ENCODE measurements at places on chromosomes 5 and 9.

- no peak for DNase-seq
These were observed 13.0 kb downstream of the ERAP1 start for GRCh38 chr5:96794757-96795156.

- no peak for DNase-seq
These were observed 34.8 kb upstream of the IFNK start for GRCh38 chr9:27489087-27489876.

GRCh38 chr5:175706499-175706898 is 48.6 kb downstream of the HRH2 start:
- DNase-seq, result no peak

GRCh38 chr9:135030566-135031226 is 56.8 kb upstream of the OLFM1 start:
- no peak for DNase-seq

DNA sequence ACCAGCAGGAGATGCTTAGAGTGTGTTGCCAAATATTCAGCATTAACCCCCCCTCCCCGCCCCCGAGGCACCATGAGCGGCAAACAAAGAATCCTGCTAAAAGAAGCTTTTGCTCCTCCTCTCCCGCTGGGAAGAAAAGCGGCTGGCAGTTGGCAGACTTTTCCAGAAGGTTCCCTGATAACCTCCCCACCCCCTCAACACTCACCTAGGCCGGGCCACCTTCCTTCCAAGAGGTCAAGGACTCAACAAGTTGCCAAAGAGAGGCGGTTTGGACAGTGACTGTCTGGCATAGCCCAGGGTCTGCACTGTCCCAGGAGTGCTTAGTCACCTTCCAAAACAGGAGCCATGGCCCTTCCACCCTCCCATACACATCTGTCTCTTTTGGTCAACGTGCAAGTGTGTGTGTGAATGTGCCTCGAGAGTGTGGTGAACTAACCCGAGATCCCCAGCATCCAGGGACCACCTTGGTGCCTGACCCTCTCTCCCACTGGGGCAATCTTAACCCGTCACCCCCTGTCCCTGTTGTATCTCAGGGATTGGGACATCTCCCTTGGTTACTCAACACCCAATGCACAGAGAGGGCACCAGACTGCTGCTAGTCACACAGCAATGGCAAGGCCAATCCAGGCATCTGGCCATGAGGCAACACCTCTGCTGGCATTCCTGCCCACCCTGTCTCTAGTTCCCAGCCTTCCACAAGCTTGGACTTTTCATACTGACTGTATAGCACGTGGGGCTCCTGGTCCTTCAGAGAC is 18.9 kb downstream of the CAMK2A start:
- DNase-seq, result no peak

GRCh38 chr9:82036086-82036485 is 47.5 kb downstream of the SPATA31D1 start:
- DNase-seq, result no peak

GRCh38 chr9:30574355-30575151 is 1809.9 kb upstream of the ACO1 start:
- DNase-seq, result peak; percentile 21

GRCh38 chr9:18499062-18499461 is 25.1 kb downstream of the ADAMTSL1 start:
- DNase-seq, result no peak

DNA sequence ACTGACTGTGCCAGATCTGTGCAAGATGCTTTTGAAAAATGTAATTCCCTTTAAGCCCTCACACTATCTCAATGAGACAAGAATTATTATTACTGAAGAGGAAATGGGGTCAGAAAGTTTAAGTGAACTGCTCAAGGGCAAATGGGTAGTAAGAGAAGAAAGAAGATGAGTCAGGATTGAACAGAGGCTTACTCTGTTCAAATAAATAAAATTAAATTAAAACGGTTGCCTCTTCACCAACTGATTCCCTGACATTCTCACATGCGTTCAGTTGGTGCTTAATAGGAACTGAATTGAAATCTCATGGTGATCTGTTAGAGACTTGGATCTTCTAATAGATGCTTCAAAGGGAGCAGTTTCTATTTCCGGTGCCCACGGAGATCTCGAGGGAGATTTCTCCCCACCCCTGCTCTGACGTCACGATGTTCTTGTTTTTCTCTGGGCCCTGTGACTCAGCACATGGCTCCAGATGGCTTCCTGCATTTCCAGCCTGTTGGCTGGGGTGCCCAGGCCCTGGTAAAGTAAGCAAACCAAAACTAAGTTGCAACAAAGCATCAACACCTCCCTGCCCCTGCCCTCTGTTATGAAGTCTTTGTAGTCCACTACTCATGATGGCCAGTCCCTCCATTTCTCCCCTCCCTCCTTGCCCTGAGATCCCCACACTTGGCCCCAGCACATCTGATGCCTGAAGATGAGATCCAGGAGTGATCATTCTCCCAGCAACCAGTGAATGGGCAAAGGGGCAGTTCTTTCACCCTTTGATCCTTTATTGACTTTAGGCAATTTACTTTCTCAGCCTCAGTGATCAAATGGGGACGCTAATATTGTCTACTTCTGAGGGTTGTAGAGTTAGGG is 106.1 kb upstream of the CPEB4 start:
- no peak for DNase-seq

DNA sequence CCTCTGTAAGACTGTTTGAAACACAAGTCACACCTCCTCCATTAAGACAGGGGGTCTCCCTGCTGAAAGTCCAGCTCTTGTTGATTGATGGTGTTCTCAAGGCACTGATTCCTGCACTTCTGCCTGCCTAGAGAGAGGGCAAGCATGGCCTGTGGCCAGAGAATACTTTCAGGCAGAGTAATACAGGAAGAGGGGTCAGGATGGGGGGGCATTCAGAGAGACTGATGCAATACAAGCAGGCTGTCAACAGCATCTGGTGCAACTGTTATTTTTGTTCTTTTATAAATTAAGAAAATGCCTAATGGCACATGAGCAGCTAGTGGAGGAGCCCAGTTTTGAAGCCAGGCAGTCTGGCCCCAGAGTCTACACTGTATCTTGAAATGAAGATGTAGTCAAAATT is 302.2 kb downstream of the DIRAS2 start:
- no peak for DNase-seq

DNA sequence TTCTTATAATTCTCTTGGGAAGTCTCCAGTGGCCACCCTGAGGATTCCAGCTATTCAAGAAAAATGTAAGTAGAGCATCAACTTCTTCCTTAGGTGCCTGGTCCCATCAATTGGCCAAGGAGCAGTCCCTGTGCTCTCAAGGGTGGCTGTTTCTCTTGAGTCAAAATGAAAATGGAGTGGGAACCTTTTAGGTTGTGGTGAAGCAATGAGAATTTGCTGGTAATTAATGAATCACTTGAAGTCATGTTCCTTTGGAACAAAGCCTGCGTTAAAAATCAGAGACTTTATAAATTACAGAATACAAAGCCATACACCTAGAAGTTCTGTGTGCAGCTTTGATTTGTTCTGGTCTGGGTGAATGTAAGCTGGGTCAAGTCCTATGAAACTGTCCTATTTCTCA is 48.9 kb downstream of the IL31RA start:
- DNase-seq, result no peak

GRCh38 chr5:14142202-14142826 is 828 bp upstream of the TRIO start:
- no peak for DNase-seq

GRCh38 chr5:172315587-172316493 is 32.3 kb upstream of the UBTD2 start:
- no peak for DNase-seq

DNA sequence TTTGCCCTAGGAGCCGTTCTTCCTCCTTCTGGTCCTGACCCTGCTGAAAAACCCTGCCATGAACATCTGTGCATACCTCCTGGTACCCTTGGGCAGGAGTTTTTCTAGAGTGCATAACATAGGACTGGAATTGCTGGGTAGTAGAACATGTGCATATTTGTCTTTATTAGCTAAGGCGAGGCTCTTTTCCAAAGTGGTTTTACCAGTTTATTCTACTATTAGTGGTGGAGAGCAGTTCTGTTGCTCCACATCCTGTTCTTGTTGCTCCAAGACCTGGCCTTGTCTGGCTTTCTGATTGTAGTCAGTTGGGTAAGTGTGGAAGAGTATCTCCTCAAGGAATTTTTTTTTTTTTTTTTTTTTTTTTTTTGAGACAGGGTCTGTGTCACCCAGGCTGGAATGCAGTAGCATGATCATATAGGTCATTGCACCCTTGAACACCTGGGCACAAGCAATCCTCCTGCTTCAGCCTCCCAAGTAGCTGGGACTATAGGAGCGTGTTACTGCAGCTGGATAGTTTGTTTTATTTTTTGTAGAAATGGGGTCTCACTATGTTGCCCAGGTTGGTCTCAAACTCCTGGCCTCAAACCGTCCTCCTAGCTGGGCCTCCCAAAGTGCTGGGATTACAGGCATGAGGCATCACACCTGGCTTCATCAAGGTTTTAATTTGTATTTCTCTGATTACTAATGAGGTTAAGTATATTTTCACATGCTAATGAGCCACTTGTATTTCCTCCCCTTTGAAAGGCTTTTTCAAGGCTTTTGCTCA is 85.2 kb downstream of the SPRY4 start:
- no peak for DNase-seq

DNA sequence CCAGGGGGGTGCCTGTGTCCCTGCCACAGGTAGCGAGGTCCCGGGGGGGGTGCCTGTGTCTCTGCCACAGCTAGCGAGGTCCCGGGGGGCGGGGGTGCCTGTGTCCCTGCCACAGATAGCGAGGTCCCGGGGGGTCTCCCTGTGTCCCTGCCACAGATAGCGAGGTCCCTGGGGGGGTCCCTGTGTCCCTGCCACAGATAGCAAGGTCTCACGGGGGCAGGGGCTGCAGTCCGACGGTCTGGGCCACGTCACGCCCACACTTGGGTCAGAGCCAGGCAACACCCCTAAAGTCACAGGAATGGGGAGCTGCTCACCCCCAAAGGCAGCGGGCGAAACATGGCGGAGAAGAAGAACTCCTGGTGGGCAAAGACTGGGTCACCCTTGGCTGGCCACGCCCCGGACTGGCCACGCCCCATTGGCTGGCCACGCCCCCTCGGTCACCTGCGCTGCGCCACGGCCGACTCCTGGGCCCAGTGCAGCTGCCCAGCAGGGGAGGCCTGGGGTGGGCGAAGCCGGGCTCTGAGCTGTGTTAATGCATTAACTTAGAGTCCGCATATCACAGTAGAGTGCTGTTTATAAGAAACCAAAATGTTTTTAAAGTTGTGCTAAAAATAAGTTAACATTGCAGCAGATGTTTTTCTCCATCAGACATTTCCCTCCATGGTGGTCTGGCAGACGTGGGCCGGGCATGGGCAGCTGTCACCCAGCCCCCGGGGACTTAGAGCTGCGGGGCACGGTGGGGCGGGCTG is 7.0 kb downstream of the NOXA1 start:
- peak; percentile 72 for DNase-seq

DNA sequence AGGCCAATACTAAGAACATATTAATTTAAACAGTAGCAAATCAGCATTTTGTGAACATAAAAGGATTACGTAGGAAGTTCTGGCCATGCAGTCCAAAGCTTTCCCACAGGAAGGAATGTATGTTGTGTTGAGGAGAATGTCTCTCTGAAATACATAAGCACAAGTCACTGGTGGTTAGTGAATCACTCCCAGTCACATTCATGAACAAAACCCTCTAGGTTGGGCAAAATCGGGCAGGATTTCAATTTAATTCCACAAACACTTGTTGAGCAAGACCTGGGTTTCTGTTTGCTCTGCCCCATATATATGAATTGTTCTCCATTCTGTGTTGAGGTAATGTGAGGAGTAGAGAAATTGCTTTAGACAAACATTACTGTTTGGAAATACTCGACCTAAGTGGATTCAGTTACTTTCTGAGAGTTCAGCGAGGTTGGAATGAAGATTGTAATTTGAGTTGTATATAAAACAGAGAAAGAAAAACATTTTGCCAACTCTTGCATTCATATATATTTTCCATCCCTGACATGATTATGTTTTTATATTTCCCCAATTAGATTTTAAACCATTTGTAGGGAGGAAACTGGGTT is 127.6 kb upstream of the RPS23 start:
- DNase-seq, result no peak

DNA sequence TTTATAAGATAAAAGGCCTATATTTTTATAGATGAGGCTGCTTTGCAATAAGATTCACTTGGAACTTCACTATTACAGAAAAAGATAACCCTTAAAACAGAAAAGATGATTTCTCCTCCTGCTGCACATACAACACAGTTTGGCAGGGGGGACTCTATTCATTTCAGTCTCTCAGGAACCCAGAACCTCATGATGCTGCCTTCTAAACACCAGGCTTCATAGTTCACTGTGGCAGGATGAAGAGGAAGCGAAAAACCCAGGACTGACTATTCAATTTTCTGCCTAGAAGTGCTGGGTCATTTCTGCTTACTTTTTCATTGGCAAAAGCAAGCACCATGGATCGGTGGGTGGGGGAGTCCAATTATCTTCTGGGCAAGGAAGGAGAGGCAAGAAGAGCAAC is 179.5 kb downstream of the NTRK2 start:
- no peak for DNase-seq

DNA sequence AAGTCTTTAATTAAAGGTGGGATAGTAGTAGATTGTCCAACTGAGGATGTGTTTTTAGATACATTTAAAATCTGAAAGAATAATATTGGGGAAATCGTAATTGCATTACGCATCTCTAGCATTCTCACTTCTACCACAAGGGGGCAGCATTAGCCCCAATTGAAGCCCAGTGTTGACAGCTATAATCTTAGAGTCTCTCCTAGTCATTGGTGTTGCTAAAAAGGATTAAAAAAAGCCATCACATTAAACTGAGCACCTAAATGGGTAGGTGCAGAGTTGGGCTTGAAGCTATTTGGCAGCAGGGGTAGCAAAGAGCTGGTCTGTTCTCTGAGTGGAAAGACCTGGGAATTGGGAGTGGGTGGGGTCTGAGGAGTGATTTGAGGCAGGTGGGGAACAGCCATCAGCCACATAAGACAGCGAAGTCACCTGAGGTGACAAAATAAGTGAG is 177.2 kb downstream of the OSTF1 start:
- DNase-seq, result peak; percentile 51

DNA sequence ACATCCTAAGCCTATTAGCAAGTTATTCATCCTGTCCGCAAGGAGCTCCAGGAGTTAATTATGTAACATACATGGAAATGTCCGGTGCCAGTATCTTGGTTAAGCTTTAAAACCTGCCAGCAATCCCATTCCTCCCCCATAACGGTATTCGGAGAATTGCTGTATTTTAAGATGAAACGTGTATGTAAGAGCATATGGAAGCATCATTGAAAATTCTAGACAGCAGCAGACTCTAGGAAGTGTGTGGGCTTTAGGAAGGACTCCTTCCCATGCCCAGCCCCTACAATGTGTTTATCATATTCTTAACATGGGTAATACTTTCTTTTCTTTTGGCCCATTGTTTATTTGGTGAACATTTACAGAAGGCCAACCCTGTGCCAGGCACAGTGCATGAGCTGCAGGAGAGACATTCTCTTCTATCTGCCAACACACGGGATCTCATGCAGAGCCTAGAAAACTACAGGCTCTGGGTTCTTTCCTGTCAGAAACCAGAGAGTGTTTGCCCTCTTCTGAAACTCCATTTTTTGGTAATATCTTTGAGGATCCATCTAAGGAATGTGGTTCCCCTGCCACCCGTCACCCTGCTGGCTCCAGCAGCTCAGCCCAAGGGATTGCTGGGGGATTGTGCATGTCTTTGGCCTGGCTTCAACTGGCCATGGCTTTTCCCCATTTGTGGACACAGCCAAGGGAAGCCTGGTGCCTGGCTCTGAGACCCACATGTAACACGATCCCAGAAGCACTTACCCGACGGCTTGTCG is 15.1 kb downstream of the ANGPTL2 start:
- no peak for DNase-seq

GRCh38 chr5:29077451-29077850 is 2039.1 kb upstream of the CDH9 start:
- DNase-seq, result no peak
